ENCODE measurements at places on chromosomes 7 and 10. TPM values are rescaled to one million over a fixed set of nuclear protein-coding genes. Genes with fewer than 3 reads are reported as not detected.

The ACSM6 gene
- not detected for polyA plus RNA-seq

The TET1 gene
- polyA plus RNA-seq = 10.0 TPM

The NPFFR1 gene
- 0.04 TPM for polyA plus RNA-seq

DNA sequence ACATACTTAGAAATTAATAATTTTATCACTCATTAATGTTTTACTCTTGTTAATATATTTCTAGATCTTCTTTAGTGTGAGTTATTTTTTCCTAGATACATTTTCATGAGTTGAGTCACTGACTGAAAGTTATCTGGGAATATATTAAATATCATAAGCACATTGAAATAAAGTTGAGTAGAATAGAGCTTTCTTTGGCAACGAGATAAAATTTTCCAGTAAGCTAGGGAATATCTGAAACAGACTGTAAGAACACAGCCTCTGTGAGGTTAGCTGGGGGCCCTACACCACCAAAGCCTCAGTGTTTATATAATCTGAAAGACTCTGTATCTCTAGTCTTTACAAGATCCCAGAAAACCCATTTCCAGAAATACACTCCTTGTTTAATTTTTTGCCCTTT is 347.8 kb upstream of the PLXDC2 start:
- peak; percentile 69 for DNase-seq
